Activated T-cell treated with anti-CD3 and anti-CD28 coated beads, Interleukin-2, amount 50 U/mL, for 24 hours (primary cell): ENCODE measurements at places on chromosomes 13 and 19.

DNA sequence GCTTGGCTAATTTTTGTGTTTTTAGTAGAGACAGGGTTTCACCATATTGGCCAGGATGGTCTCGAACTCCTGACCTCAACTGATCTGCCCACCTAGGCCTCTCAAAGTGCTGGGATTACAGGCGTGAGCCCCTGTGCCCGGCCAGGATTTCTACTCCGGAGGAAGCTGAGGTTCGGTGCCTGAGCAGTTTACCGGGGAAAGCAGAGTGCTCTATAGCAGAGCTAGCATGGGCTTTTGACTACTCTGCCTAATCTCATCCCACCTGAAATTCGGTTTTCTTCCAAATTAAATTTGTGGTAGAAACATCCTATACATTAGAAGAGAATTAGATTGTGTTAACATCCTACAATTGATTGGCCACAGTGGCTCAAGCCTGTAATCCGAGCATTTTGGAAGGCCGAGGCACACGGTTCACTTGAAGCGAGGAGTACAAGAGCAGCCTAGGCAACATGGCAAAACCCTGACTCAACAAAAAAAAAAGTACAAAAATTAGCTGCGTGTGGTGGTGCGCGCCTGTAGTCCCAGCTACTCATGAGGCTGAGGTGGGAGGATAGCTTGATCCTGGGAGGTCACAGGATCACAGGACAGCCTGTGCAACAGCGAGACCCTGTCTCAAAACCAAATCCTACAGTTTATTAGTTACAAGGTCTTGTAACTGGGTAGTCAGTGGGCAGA is 1.6 kb downstream of the RPL13A start:
- DNase-seq, result peak; percentile 70

GRCh38 chr19:19034204-19034624 is 811 bp downstream of the ARMC6 start:
- DNase-seq, result peak; percentile 79

DNA sequence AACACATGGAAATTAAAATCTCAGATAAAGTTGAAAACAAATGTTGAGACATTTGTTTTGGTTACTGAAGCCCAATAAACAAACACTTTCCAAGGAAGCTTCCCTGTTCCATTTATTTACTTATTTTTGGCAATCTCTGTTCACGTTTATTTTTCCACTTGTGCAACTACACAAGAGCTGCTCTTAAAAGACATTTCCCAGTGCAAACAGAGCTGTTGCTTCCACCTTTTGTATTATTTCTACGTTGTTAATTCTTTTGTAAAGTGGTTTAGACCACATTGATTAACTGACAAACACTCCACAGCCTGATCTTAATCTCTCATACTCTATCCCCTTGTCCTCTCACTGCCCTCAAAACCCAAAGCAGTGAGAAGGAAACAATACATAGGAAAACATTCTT is 757.6 kb downstream of the LIG4 start:
- DNase-seq, result no peak

DNA sequence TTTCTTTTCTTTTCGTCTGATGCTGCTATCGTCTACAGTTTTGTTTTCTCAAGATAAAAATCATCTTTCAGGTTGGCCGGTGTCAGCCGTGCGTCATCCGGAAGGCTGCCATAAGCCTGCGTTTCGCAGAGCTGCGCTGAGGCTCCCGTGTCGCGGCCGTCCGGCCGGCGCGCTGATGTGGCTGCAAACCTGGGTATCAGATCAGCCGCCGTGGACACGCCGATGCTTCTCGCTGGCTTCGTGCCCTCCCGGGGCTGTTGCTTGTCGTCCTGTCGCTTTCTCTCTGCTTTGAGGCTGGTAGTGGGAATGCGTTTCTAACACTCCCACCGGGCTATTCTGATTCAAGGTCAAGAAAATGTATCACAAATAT is 45.9 kb upstream of the TFDP1 start:
- no peak for DNase-seq

GRCh38 chr13:108031865-108032264 is 183.5 kb downstream of the LIG4 start:
- DNase-seq, result no peak

- peak; percentile 75 for DNase-seq
These were observed 96.2 kb downstream of the CYSLTR2 start for GRCh38 chr13:48749699-48750473.
